ENCODE measurements at places on chromosomes 12 and 14.

DNA sequence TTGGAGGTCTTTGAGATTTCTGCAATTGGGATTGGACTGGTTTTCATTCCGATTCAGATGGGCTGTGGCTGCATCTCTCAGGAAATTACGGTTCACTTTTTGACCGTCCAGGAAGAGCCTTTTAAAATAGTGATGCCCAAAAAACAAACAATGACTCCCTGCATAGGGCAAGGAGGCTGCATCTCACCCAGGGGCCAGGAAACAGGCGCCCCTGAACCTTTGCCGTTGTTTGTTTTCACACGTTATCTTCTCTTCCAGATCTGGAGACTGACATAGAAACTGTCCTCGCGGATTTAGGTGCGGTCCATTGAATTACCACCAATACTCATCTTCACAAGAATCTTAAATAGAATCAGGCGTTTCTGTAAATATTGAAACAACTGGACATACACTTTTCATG lies 66.0 kb downstream of the FLRT2 start:
- no peak for DNase-seq

- no peak for DNase-seq
These were observed 20.8 kb upstream of the BEGAIN start for GRCh38 chr14:100608064-100608463.

GRCh38 chr12:77042833-77043232 lies 22.5 kb downstream of the E2F7 start:
- DNase-seq = no peak

GRCh38 chr14:76550534-76550933 lies 174.6 kb downstream of the ESRRB start:
- DNase-seq = no peak

DNA sequence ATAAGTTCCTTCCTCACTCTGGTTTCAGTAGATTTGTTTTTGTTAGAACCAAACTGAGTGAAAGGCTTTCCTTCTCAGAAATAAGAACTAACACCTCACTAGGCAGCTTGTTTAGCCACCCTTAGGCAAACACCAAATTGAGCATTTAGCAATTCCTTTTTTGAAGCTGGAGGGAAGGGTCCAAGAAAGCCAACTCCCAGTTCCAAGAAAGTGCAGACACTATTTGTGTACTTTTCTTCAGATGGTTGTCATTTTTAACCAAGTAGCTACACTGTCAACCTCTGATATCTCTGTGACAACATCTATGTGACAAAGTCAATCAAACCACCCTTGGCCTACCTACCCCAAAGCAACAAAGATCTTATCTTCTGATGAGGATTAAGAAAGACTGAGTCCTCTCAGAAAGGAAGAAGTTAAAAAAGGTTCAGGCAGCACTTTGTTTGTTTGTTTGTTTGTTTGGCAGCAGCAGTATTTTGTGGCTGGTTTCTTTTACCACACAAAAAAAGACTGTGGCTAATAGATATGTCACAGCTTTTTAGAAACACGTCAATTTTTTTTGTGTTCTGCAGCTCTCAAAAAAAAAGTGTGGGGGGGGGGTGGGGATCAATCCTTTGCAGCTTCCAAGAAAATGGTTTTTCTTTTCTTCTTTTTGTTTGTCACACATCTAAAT lies 203.8 kb downstream of the CRADD start:
- DNase-seq = no peak

DNA sequence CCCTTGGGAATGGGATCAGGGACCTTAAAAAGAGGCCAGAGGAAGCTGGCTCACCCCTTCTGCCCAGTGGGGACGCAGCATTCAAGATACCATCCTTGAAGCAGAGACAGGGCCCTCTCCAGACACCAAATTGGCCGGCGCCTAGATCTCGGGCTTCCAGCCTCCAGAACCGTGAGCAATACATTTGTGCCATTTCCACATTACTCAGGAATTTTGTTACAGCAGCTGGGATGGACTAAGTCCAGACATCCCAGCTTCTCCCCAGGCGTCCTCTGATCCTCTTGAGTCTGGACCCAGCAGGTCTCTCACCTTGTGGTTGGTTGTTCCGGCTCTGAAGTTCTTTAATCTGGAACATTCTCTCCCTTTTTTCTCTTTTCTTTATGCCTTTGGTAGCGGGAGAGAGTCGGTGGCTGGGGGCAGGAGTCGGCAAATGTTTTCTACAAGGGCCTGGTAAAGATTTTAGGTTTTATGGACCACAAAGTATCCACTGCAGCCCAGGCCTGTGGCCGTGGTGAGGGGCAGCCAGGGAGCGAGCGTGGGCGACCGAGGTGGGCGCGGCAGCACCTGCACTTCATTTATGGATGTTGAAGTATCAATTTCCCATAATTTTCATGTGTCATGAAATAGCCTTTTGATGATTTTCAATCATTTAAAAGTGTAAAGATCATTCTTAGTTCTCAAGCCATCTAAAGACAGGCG lies 4.8 kb downstream of the CEP170B start:
- no peak for DNase-seq

DNA sequence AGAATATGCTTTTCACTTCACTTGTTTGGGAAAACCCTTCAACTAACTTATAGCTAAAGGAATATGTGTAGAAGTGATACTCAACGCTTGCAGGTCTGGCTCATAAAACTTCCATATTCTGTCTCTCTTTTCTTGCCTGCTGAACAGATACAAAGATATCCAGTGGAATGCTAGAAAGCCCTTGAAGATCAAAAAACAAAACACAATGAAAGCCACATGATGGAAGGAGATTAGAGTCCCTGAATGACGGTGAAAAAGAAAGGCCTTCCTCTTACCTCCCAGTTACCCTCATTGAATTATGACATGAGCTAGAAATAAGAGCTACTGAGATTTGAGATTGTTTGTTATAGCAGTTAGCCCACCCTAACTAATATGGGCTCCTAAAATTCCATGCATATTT lies 28.2 kb upstream of the NELL2 start:
- no peak for DNase-seq

GRCh38 chr12:47868041-47868440 lies 36.8 kb downstream of the VDR start:
- no peak for DNase-seq

- no peak for DNase-seq
These were observed 33.4 kb downstream of the ELK3 start for GRCh38 chr12:96227365-96228106.

DNA sequence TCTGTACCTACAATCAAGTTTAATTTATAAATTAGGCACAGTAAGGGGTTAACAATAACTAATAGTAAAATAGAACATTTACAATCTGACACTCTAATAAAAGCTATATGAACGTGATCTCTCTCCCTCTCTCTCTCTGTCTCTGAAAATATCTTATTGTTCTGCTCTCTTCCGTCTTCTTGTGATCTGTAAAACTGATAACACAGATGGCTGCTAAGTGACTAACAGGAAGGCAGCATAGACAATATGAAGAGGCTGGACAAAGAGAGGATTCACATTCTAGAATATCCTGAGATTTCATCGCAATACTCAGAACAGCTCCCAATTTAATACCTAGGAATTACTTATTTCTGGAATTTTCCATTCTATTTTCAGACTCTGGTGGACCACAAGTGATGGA lies 827.2 kb downstream of the FLRT2 start:
- DNase-seq = no peak

GRCh38 chr14:104932676-104933631 lies 8.3 kb downstream of the PLD4 start:
- DNase-seq = peak; percentile 80

- DNase-seq = no peak
These were observed 27.2 kb upstream of the RESF1 start for GRCh38 chr12:31931796-31932715.

- DNase-seq = no peak
These were observed 4.7 kb upstream of the NCKAP5L start for GRCh38 chr12:49832836-49833421.

DNA sequence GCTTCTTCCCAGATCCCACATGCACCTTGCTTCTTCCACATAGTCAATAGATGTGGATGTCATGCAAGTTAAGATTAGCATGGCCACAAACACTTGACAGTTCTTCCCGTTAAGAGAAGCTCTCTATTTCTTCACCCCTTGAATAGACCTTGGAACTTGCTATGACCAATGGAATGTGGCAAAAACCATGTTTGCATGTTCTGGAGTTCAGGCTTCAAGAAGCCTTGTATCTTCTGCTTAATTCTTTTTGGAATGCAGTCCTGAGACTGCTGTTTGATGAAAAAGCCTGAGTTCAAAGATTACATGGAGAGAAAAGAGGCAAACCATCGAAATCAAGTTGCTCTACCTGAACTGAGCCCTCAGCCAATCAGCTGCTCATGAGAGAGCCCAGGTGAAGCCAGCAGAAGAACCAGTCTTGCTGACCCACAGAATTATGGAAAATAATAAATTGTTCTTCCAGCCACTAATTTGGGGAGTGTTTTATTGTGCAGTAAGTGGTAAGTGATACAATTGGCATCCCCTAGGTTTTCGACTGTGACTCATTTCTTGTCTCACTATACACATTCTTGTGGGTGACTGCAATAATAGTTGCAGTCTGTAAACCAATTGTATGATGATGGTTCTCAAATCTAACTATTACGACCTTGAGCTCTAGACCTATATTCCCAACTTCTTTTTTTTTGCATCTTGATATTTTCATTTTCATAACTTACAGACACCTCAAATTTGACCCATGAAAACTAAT lies 12.6 kb downstream of the RASSF9 start:
- DNase-seq = no peak

- no peak for DNase-seq
These were observed 221.8 kb downstream of the MSRB3 start for GRCh38 chr12:65500091-65500900.

DNA sequence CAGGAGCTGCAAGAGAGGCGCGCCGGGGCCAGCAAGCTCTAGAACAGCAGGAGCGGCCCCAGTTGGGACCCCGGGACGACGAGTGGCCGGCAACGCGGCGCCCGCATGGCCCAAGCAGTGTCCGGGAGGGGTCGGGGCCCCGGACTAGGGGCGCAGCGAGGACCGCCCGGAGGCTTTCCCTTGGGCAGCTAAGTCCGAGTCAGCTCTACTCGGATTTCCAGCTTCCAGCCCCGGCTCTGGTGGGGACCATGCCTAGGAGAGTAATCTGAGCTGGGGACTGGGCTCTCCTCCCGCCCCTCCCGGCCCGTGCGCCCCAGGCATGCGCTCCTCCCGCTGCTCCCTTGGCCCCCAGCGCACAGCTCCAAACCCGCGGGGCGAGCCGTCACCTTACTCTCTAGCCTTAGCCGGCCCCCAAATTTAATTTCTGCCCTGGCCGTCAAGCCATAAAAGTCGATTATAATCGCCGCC lies 41.6 kb upstream of the CAPRIN2 start:
- no peak for DNase-seq

DNA sequence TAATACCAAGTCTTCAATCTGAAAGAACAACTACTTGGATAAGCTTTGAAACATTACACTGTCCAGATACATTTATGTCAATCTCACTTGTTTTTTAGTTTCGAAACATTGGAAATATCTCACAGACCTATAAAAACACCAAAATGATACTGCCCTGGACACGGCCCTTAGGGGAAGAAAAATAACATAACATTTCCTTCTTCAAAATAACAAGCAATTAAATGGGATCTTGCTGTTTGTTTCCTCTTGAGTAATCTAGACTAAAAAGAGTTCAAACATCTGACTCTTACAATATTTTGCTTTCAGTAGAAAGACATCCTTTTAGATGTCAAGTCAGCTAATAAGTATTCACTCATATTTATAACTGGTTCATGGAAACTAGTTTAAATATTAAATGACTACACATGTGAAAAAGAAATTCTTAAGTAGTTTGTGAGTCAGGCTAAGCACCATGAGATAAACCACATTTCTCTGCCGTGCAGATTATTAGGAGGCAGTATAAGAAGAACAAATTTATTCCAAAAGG lies 87.5 kb downstream of the EPS8 start:
- DNase-seq = no peak

GRCh38 chr14:75860561-75861160 lies 121.1 kb downstream of the TGFB3 start:
- no peak for DNase-seq

DNA sequence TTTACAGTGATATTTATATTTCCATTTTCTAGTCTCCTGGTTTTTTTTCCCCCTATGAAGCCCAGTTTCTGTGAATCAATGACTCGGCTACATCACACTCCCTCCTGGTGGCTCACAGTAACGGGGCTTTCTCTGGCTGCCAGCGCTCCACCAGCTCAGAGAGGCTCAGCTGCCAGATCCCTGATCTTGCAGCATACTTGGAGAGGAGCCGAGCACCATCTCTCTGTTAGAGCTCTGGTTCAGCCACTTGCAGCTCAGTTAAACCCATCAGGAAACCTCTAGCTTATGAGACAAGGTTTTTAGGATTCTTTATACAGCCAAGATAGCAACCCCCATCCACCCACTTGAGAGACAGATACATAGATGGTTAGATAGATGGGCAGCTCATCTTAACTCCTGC lies 74.6 kb downstream of the CIT start:
- DNase-seq = no peak

GRCh38 chr12:122949405-122949804 lies 16.9 kb downstream of the ABCB9 start:
- no peak for DNase-seq

GRCh38 chr12:52862023-52862422 lies 13.2 kb upstream of the KRT78 start:
- no peak for DNase-seq

GRCh38 chr12:79143803-79144202 lies 279.2 kb downstream of the SYT1 start:
- DNase-seq = no peak

DNA sequence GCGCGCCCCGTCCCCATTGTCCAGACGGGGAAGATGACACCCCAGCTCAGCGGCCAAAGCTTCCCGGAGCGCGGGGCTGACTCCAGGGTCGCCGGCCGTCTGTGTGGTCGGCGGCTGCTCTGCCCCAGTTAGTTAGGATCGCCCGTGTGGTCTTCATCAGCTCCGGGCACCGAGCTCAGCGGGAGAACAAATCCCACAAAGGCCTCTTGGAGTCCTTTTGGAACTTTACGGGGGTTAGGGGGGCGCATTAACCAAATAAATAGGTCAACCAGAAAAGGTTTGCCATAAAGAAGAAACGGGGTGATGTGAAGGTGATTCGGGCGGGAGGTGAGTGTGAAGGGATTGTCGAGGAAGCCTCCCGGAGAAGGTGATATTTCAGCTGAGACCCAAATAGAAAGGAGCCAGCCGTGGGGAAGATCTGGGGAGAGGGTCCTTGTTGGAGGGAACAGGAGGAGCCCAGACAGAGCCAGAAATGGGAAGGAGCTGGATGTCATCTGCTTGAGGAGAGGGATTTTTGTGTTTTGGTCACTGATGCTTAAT lies 697 bp downstream of the ATP6V0A2 start:
- DNase-seq = no peak

DNA sequence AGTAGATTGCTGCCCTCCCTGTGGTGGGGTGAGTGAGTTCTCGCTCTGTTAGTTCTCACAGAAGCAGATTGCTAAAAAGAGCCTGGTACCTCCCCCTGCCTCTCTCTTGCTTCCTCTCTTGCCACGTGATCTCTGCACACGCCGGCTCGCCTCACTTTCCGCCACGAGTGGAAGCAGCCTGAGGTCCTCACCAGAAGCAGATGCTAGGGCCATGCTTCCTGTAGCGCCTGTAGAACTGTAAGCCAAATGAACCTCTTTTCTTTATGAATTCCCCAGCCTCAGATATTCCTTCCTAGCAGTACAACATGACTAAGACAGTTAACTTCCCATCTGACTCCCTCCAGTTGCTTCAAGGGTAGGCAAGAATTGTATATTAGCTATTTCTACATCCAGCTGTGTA lies 76.2 kb downstream of the ETV6 start:
- DNase-seq = no peak

- no peak for DNase-seq
These were observed 147.5 kb downstream of the SLC38A6 start for GRCh38 chr14:61128382-61129167.
